ENCODE measurements at places on chromosomes 2 and 18. TPM values are rescaled to one million over a fixed set of nuclear protein-coding genes. Genes with fewer than 3 reads are reported as not detected.

Gene FBLN7
- 0.57 TPM for total RNA-seq

Gene CCDC68
- 6.9 TPM for total RNA-seq

Gene DSEL
- 43.2 TPM for total RNA-seq

Gene VWC2L
- not detected for total RNA-seq

Gene DAPL1
- total RNA-seq: not detected

Gene RALB
- total RNA-seq: 41.7 TPM

Gene RNF152
- 10.5 TPM for total RNA-seq

Gene MAP3K19
- total RNA-seq: not detected

Gene RESP18
- not detected for total RNA-seq

Gene AQP12A
- not detected for total RNA-seq

Gene SCYGR5
- total RNA-seq: not detected

Gene VIL1
- not detected for total RNA-seq

Gene OSBPL6
- 1.1 TPM for total RNA-seq

Gene ST6GAL2
- under 0.01 TPM for total RNA-seq

Gene TUBB8B
- total RNA-seq: not detected

Gene IFT172
- 33.1 TPM for total RNA-seq

Gene BUB1
- total RNA-seq: 4.8 TPM

Gene PARD6G
- 2.8 TPM for total RNA-seq

Gene COL6A3
- total RNA-seq: 2,143 TPM

Gene SERPINB13
- not detected for total RNA-seq

Gene ACVR2A
- 38.0 TPM for total RNA-seq

Data from smooth muscle cell of bladder (primary cell).